ENCODE measurements at places on chromosomes 7 and 10.
A peak's percentile ranks its signal among the peaks of the same experiment; 100 is the strongest.

- DNase-seq = no peak
Measured at GRCh38 chr7:116572036-116572435, 47.2 kb downstream of the CAV1 start.

GRCh38 chr7:139106959-139107358 lies 2.6 kb downstream of the ZC3HAV1 start:
- DNase-seq = no peak

DNA sequence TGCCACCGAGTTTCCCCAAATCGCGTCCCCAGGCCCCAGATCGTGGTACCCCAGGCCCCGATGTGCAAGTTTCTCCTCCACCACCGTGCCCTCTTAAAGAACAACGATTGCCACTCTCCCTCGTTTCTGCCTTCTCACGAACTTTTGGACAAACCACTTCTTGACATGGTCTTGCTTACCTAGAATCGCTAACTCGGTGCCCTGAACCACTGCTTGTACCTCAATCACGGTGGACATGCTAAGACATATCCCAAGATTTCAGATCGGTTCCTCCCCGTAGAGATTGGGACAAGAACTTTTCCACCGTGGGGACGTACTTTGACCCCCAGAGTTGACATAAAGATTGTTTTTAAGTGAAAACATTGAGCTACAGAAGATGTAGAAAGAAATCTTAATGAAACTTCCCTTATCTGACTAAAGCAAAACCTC lies 477 bp upstream of the ZC3HAV1 start:
- no peak for DNase-seq

DNA sequence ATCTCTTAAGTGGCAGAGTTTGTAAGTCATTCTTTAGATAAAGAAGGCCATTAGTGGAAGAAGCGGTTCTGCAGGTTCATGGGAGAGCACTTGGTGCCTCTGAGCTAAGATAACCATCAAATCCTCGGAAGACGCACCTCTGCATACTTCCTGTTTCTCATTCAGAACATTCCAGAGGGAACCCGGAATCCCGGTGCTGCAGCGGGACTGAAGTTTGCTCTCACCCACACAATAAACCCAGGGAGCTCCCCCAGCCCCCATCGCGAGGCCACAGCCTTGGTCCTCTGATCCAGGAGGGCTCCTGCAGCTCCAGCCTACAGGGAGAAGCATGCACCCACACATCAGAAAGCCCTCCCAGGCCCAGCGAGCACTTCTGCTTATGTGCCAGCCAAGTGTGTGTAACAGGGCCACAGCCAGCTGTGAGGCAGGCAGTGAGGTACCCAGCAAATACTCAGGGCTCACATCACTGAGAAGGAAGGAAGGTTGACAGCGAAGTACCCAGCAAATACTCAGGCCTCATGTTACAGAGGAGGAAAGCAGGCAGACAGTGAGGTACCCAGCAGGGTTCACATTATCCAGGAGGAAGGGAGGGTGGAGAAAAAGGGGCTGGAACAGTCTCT lies 142.4 kb downstream of the DIP2C start:
- no peak for DNase-seq

- peak; percentile 15 for DNase-seq
Measured at GRCh38 chr10:124648738-124649137, 95.4 kb downstream of the FAM53B start.

GRCh38 chr7:92200791-92201190 lies 21.8 kb upstream of the LRRD1 start:
- no peak for DNase-seq

GRCh38 chr10:97580421-97581367 lies 3.5 kb upstream of the HOGA1 start:
- DNase-seq = no peak

GRCh38 chr7:69699931-69700330 lies 101.7 kb downstream of the AUTS2 start:
- no peak for DNase-seq

- DNase-seq = no peak
Measured at GRCh38 chr10:56466005-56466404, 104.9 kb upstream of the ZWINT start.

DNA sequence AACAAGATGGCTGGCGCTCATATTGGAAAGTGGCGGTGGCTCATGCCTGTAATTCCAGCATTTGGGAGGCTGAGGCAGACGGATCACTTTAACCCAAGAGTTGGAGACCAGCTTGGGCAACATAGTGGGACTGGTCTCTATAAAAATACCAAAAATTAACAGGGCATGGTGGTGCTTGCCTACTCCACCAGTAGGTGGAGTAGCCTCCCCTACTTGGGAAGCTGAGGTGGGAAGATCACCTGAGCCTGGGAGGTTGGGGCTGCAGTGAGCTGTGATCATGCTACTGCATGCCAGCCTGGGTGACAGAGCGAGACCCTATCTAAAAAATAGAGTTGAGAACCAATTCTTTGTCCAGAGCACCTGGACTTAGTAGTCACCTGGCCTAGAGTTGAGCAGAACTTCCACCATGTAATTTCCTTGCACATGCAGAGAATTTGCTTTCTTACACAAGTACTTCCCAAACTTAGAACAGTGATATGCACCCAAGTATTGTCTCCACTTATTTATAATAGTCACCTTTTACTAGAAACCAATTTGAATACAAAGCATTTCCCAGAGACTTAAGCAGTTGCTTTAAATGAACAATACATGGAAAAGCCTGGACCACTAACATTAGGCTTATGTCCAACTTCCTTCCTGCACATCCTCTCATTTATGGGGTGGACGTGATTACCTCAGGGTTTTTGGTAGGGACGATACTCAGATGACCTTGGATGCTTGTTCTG lies 15.9 kb downstream of the LAMB4 start:
- peak; percentile 27 for DNase-seq

DNA sequence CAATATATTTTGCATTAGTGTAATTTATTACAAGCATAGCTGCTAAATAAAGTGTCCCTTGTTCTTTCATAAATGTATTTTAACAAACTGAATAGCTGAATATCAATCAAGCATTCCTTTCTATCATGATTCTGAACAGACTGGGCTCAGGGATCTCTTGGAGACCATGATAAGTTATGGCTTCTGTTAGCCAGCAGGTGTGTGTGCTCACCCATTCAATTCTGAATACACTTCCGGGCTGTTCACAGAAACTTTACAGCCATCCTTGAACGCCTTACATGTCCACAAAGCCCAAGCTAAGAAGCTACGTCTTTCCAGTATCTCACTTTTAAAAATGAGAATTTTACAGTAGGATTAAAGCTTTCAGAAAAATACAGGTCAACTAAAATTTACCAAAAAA lies 115.1 kb downstream of the SVIL start:
- DNase-seq = no peak

DNA sequence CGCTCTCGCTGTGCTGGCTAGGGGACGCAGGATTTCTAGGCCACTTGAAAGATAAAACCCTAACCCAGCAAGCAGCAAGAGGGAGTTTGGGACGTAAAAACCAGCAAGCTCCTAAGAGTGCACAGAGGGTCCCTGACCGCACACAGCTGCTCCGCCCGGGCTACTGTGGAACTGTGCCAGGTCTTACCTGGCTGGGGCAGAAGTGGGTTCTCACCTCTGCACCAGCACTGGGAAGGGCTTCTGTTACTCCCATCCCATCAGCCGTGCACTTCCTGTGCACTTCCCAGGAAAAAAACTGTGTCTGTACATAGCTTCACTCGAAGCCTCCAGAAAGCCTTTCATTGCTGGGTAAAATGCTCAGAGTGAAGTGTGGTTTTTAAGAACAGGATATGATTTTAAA lies 45.9 kb upstream of the PTF1A start:
- no peak for DNase-seq

DNA sequence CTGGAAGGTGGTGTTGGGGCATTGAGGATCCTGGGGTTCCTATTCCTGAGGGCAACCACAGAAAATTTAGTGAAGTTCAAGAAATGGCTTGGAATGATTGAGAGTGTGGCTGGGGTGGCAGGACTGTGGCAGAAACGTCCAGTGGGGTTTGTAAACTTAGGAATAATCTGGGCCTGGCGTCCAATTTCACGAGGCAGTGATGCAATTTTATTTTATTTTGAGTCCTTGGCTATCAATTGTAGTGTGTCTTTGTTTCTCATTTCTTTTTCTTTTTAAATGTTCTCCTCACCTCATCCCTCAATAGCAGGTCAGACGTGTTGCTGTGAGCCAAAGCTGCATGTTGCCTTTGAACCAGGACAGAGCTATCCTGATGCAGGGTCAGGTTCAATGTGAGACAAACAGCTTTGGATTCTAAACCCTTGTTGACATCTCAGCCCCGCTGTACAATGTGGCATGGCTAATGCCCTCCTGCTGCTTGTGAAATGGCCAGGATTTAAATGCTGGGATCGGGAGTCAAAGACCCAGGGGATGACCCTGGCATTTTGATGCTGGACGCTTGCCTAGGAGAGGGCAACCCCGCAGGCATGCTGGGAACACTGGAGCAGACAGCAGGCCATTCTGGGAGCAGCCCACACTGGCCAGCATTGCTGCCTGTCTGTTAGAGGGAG lies 64.8 kb downstream of the RBM20 start:
- DNase-seq = no peak

- DNase-seq = no peak
Measured at GRCh38 chr7:138755331-138755747, 42.5 kb upstream of the TMEM213 start.

- no peak for DNase-seq
Measured at GRCh38 chr10:43215758-43216455, 51.0 kb downstream of the RASGEF1A start.

DNA sequence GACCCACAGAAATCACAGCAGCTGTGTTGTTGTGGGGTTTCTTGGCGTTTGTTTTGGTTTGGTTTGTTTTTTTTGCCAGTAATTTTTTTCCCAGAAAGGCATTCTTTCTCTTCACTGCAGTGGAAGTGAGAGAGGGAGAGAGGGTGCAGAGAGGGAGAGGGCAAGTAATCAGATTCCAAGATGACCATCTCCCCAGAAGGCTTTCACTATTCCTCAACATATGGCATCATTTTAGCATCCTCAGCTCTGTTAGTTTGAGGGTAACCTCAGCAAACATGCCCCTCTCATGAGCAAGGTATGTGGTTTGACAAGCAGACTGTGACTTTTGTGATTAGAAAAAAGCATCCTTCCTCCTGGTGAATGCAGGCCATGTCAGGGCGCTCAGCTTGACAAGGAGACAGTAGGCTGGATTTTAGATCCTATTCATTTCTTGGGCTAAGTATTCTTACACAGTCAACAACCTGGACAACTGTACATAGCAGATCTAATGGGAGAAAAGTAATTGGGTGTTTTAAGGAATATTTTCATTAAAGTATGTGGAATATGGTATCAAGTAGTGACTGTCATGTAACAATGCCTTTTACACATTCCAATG lies 86.3 kb upstream of the PIK3CG start:
- no peak for DNase-seq

- no peak for DNase-seq
Measured at GRCh38 chr7:41448104-41448503, 254.8 kb downstream of the INHBA start.

- DNase-seq = peak; percentile 68
Measured at GRCh38 chr10:5283305-5284158, 81.2 kb upstream of the UCN3 start.

DNA sequence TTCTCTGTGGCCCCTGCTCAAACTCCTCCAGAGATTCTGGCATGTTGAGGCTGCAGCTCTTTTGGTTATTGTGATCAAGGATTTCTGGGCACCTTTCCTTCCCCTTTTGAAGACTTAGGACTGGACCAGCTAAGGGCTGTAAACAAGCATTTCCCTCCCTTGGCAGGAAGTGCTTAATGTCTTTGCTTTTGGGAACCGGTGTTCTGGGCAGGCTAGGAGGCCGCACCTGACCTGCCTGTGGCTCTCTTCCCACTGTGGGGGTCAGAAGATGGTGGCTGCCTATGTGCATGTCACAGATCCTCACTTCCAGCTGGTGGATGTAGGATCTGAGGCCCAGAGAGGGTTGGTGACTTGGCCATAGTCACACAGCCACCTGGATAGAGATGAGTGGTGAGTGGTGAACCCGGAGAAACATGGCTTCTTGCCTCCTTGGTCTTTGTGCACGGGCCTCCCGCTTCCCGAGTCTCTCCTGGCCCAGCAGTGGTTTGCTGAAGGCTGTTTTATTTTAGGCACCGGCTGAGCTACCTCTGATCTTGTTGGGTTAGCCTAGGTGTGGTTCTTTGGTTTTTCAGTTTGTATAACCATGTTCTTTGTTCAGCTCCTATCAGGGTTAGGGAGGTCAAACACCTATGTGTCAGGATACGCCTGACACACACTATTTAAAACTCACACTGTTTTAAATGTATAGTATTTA lies 82.0 kb downstream of the GRK5 start:
- DNase-seq = no peak

- peak; percentile 62 for DNase-seq
Measured at GRCh38 chr10:120422457-120422856, 34.6 kb upstream of the PLPP4 start.

DNA sequence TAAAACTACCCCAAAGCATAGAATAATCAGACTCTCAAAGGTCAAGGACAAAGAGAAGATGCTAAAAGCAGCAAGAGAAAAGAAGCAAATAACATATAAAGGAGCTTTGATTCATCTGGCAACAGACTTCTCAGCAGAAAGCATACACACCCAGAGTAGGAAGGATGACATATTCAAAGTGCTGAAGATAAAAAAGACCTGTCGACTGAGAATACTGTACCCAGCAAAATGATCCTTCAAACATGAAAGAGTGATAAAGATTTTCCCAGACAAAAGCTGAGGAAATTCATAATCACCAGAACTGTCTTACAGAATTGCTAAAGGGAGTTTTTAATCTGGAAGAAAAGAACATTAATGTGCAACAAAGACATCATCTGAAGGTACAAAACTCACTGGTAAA lies 14.9 kb downstream of the KCNK18 start:
- no peak for DNase-seq

DNA sequence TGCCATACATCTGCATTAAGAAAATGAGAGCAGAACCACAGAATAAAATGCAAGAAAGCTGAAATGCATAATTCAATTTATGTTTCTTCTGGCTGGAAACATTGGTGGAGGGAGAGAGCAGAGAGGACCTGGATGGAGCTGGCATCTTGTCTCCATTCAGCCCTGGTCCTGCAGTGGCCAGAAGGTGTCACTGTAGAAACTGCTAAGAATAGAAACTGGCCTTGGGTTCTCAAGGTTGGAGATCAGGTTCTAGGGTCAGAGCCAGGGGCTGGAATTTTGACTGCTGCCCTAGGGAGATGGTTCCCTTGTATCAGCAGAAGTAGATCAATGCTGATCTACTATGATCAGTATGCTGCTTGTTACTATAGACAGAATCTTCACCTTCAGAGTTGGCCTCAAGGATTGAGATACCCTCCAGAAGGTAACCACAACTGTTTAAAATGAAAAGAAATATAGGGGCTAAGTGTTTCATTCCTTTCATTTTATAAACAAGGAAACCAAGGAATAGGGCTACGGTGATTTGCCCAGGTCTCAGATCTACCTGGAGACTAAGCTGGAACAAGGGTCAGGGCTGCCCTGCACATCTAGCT lies 13.1 kb downstream of the TAS2R41 start:
- no peak for DNase-seq

- DNase-seq = no peak
Measured at GRCh38 chr7:75690121-75690523, 48.6 kb downstream of the HIP1 start.

GRCh38 chr7:144057954-144058353 lies 9.2 kb downstream of the OR2A5 start:
- peak; percentile 11 for DNase-seq

GRCh38 chr10:15419279-15419874 lies 48.3 kb upstream of the FAM171A1 start:
- DNase-seq = peak; percentile 44

- DNase-seq = no peak
Measured at GRCh38 chr7:712381-713138, 13.9 kb upstream of the DNAAF5 start.

Data from urothelium cell line (cell line).